ENCODE measurements at places on chromosomes 6 and 20. TPM values are rescaled to one million over a fixed set of nuclear protein-coding genes. Genes with fewer than 3 reads are reported as not detected.

DNA sequence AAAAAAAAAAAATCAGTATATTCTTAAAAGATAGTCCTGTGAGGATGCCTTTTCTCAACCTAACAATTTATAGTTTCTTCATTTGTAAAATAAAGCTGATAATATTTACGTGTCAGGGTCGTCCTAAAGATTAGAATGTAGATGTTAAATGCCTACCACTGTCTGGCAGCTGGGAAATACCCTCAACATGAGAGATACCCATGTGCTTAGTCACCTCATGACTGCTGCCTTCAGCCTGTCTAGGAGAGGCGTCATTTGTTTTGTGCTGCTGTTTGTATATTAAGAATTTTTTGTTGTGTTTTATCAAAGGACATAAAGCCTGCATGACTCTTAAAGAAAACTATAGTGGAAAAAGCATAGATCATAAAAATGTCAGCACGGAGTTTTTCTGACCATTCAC lies 9.5 kb downstream of the FAM120B start:
- DNase-seq: no peak

GRCh38 chr6:147528511-147529145 lies 20.1 kb downstream of the SAMD5 start:
- no peak for DNase-seq

GRCh38 chr6:160030103-160030502 lies 61.2 kb downstream of the IGF2R start:
- peak; percentile 27 for DNase-seq

GRCh38 chr6:132298344-132298949 lies 102.8 kb downstream of the MOXD1 start:
- peak; percentile 60 for DNase-seq

GRCh38 chr6:32627831-32628230 lies 9.4 kb upstream of the HLA-DQA1 start:
- DNase-seq: peak; percentile 13

DNA sequence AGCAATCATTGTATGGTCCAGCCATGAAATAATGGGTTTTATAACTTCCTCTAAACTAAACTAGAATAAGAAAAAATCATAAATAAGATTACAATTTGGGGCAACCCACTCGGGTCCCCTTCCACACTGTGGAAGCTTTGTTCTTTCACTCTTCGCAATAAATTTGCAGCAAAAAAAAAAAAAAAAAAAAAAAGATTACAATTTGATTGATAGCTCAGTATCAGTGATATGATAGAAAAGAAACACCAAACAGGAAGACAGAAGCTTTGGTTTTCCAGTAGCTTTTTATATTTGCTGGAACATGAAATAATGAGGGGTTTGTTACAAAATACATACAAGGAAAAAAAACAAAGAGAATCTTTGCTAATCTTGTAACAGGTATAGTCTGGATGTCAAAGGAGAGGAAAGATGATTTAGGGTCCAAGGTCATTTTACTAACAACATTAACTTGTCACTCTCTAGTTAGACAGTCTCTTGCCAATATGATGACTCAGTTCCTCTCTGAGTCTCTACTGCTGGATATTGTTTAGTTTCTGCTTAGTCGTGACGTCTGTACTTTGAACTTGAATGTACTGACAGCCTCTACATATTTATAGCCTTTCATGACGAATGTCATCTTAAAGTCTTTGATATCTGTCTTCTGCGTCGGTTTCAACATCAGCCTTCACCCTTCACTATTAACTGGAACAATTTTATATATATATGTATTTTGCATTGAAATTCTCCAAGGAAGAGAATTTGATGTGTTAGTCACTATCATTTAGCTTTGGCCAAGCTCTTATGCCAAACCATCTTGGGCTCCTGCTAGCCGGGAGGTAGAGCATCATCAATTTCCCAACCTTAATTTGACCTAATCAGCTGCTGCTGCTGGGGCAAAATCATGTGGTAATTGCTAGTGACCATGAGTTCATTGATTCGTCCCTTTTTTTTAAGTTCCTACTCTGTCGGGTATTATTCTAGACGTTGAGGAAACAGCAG lies 213.1 kb upstream of the STXBP5 start:
- peak; percentile 39 for DNase-seq

GRCh38 chr20:7977709-7978108 lies 37.5 kb upstream of the HAO1 start:
- DNase-seq: no peak

- no peak for DNase-seq
Measured at GRCh38 chr20:45087814-45088213, 13.1 kb downstream of the KCNS1 start.

DNA sequence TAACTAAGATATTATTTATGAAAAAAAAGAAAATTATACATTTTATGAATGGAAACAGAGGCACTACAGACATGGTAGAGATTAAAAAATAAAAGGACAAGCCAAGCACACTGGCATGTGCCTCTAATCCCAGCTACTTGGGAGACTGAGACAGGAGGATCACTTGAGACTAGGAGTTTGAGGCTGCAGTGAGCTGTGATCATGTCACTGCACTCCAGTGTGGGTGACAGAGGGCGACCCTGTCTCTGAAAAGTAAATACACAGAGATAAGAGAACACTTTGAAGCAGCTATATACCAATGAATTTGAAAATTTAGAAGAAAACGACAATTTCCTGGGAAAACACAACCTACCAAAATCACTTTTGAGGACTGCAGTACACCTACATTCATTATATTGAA lies 47.4 kb upstream of the TFAP2C start:
- DNase-seq: no peak

DNA sequence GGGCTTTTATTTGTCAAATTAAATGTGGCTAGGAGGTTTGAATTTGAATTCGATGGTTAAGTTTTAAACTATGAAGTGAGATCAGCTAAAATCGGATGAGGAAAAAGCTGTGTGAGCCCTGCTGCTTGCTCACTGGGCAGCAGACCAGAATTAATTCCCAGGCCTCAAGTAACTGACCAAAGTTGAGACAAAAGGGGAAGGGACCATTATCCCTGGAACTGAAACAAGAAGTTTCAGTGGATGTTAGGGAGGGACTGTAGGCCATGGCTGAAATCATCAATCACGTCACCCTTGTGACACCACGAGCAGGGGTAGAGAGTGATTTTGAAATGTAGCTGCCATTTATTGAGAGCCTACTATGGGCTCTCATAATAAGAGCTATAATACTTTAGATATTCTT lies 7.0 kb upstream of the PRSS35 start:
- no peak for DNase-seq

GRCh38 chr6:52976149-52976548 lies 18.9 kb downstream of the GSTA4 start:
- DNase-seq: no peak

DNA sequence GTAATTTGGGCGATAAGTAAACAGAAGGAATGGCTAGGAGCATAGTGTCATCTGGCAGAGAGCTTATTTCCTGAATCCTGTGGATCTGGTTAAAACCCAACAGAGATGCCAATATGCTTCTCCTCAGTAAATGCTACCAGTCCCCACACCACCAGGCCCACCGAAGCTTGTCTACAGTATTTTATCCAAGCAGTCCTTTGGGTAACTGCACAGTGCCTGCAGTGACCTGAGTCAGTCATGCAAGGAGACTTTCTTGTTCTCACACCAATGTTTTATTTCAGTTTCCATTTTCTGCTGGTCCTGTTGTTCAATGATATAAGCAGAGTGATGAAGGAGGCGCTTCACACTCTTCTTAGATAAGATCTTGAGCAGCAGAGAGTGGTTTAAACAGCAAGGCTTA lies 326.3 kb downstream of the RIMS1 start:
- no peak for DNase-seq

Gene HLA-DQA2
- total RNA-seq: not detected

All from HT-29 (cell line).